CD4-positive, alpha-beta T cell treated with Interleukin-12 subunit alpha and Interleukin-12 subunit beta, for 1 hour (primary cell): ENCODE measurements at places on chromosomes 6 and 20.

DNA sequence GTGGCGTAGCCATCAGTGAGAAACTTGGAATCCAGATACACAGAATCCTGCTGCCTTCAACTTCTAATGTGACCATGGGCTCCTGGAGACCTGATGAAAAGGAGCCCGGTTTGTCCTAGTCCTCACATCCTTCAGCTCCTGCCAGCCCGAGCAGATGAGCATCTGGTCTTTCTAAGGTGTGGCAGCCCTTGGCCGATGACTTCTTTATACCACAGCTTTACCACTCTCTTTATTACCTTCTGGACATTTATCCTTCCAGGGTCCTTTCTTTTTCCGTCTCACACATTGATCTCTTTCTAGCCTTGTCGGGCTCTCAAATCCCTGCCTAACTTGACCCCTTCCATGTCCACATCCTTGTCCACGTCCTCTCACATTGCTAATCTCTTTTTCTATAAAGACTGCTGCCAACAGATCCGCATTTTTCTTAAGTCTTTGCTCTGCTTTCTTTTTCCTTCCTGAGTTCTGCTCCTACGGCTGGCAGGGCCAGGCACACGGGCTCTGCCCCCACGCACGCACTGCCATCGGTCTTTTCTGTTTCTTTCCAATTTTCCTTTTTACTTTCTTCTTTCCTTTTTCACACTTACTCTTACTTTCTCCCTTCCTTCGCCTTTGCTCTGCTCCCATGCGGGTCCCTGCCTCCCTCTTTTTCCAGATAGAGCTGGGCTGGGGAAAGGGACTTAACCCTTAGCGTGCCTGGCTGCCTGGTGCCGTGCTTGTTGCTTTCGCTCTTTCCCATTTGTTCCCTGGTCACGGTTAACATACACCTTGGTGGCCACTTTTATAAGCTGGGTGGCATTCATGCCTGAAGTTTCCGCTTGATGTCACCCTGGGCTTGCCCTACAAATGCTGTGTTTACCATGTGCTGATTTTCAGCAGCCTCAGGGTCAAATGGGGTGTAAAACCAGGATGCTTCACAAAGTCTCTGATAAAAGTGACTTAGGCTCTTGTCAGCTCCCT lies 9.4 kb upstream of the GMPR start:
- DNase-seq, result no peak

GRCh38 chr20:60408435-60408834 lies 450.2 kb downstream of the CDH26 start:
- no peak for DNase-seq

- peak; percentile 64 for DNase-seq
Observed at GRCh38 chr20:25399037-25399430, 8.4 kb upstream of the ABHD12 start.

DNA sequence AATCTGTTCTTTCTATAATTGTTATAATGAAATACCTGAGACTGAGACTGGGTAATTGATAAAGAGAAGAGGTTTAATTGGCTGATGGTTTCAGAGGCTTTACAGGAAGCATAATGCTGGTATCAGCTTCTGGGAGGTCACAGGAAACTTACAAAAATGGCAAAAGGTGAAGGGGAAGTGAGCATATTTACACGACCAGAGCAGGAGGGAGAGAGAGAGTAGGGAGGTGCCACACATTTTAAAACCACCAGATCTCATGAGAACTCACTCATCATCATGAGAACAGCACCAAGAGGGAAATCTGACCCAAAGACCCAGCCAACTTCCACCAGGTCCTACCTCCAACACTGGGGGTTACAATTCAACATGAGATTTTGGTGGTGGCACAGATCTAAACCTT lies 2.6 kb upstream of the SIRPB1 start:
- DNase-seq, result peak; percentile 47

- no peak for DNase-seq
Observed at GRCh38 chr6:165925474-165926156, 242.0 kb downstream of the TBXT start.

GRCh38 chr20:2616634-2617033 lies 35.8 kb upstream of the NOP56 start:
- no peak for DNase-seq

DNA sequence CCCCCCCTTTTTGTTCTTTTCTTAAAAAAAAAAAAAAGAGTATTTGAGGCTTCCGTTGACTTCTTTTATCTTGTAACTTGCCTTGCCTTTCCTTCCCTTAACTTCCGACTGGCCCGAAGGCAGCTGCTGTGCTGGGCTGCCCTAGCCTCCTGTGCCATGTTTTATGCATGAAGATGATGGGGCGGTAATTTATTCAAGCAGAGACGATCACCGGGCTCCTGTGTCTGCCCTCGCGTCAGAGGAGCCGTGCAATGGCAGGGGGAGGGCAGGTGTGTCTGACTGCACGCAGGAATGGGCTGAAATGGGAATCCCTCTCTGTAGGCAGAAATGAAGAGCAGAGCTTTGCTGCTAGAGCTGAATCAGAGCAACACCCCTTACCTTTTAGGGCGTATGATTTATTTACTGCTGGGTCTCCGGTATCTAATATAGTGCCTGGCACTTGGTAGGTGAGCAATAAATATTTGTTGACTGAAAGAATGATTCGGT lies 106.3 kb upstream of the RIPOR2 start:
- peak; percentile 66 for DNase-seq
